Stimulated activated CD4-positive, alpha-beta T cell treated with anti-CD3 and anti-CD28 coated beads, Interleukin-1b, Interleukin-23, amount 100 ng/mL, for 24 hours (primary cell): ENCODE measurements at places on chromosomes 16 and 17.

DNA sequence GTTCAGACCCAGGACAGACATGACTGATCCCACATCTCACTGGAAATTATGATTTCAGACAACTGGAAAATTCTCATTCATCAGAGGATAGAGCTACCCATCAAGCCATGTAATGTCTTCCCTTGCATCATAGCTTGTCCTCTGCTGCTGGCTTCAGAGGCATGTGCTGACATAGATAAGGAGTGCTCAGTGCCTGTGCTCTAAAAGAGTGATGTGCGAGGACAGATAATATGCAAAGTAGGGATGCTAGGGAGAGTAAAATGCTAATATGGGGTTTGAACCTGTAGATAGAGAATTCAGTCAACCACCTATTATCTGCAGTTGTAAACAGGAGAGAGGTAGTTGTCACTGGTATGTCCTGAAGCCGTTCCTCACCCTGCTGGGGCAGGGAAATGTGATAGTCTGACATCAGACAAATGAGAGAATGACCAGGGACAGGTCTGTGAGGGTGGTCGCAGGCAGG lies 349.7 kb upstream of the CCL2 start:
- no peak for DNase-seq

DNA sequence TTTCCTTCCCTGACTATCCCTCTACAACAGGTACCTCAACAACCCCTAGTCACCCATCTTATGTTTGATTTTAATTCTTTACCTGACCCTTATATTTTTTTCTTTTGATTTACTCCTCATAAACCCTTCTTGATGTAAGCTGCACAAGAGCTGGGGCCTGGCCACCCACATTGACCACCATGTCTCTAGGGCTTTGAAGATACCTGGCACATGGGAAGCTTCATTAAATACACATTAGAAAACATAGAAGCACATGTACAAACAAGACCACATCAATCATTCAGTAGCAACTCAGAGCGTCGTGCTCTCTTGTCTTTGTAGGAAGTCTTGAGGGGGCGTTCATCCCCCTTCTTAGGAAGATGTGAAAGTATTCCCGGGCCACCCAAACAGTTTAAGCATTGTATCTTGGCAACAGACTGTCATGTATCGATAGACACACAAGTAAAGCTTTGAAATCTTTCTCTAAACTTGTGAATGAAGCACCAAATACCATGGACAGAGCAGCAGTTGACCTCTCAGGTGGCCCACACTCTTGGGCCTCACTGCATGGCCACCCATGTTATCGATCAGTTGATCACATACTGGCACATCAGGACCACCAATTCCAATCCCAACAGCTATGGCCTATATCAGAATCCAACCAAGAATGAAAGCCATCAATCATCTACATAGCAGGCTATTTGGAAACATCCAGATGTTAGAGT lies 183.6 kb downstream of the ZFHX3 start:
- DNase-seq: no peak

DNA sequence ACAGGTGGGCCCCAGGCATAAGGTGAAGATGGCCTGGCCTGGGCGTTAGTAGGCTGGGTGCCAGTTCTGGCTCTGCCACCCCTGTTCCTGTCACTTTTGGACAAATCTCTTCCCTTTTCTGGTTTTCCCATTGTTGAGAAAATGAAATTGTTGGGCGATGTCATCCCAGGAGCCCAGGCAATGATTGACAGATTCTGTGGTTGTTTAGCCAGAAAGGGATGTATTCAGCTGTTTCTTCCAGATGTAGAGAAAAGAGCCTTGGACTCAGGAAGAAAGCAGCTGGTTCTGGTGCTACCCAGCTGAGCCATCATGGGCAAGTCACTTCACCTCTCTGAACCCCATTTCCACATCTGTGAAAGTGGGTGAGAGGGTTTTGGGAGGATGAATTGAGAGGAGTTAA lies 60.1 kb upstream of the MRTFB start:
- DNase-seq: no peak

- no peak for DNase-seq
Measured at GRCh38 chr17:76657505-76658241, 14.1 kb upstream of the ST6GALNAC1 start.

- no peak for DNase-seq
Measured at GRCh38 chr16:8005096-8005860, 585.0 kb downstream of the TMEM114 start.

DNA sequence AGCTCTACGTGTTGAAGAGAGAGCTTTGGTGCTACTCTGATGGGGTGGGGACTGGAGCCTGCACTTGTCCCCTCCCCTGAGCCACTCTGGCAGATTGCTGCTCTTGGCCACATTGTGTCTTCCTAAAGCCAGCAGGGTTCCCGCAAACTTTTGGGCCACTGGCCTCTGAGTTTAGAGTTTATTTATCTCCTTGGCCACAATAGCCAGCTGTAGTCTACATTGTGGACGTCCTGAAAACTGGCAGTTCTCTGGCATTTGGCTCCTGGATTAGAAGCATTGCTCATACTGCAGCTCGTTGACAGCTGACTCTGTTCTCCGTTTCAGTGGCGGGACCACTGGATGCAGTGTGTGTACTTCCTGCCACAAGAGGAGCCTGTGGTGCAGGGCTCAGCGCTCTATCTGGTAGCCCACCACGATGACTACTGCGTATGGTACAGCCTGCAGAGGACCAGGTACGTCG lies 34.6 kb downstream of the PRMT7 start:
- DNase-seq: no peak

GRCh38 chr17:44867841-44868240 lies 20.2 kb downstream of the HIGD1B start:
- DNase-seq: no peak

DNA sequence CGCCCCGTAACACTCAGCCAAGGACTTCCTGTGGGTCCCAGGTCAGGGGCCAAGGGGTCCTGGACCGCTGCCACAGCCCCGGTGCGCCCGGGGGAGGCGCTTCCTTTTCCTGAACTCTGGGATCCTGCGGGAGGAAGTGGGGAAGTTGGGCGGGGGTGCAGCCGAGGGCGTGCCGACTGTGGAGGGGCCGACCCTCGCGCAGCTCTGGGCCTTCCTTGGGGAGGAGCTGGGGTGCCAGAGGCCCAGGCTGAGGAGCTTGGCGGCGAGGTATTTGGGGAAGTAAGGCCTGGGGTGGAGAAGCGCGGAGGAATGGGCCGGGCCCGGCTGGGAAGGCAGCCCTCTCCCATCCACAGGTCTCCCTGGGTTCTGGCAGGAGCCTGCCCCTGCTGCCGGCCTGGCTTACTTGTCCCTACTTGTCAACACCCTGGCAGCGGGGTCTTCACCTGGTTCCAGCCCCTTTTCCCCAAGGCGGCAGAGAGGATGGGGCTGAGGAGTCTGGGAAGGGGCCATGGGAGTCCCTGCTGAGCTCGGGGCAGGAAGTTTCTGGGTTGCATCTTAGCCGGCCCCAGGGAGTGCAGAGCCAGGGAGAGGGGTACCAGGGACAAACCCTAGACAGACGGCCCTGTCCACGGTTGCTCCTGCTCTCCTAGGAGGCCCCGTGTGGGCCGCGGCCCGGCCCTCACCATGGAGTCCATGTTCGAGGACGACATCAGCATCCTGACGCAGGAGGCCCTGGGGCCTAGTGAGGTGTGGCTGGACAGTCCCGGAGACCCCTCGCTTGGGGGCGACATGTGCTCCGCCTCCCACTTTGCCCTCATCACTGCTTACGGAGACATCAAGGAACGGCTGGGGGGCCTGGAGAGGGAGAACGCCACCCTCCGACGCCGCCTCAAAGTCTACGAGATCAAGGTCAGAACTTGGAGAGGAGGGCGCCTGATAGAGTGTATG lies 1.7 kb downstream of the TBKBP1 start:
- no peak for DNase-seq

GRCh38 chr16:74281300-74281699 lies 15.3 kb upstream of the PSMD7 start:
- no peak for DNase-seq

- DNase-seq: no peak
Measured at GRCh38 chr17:71689782-71690181, 431.0 kb upstream of the SOX9 start.

DNA sequence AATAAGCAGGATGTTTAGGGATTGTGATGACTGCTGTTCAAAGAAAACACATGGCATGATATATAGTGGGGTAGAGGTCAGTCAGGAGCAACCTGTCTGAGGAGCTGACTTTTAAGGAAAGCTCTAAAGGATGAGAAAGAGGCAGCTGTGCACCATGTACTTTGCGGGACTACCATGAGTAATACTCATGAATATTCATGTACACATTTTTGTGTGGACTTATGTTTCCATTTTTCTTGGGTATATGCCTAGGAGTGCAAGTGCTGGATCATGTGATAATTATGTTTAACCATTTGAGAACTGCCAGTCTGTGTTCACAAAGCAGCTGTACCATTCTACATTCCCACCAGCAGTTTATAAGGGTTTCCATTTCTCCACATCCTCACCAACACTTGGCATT lies 35.8 kb downstream of the BEAN1 start:
- DNase-seq: no peak

DNA sequence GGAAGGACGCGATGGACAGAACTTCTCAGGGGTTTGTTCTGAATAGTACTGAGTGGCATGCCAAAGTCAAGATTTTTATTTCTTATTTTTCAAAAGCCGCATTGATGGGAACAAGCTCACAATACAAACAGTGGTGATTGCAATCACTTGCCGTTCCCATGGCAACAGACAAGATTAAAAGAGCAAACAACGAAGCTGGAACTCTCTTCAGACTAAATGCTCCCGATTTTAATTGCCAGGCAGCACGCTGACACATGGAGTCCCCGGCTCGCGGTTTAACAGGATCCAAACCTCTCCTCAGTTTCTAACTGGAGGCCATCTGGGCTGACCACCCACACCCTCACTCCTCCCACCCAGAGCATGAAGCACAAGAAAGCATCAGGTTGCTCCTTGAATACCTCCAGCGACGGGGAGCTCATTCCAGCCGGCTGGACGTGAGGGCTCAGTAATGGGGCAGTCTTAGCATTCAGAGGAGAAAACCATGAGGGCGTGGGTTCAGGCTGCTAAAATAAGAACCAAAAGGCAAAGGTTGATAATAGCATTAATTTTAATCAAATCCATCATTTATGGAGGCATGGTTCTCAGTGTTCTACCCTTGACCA lies 41.5 kb downstream of the AIPL1 start:
- DNase-seq: no peak

DNA sequence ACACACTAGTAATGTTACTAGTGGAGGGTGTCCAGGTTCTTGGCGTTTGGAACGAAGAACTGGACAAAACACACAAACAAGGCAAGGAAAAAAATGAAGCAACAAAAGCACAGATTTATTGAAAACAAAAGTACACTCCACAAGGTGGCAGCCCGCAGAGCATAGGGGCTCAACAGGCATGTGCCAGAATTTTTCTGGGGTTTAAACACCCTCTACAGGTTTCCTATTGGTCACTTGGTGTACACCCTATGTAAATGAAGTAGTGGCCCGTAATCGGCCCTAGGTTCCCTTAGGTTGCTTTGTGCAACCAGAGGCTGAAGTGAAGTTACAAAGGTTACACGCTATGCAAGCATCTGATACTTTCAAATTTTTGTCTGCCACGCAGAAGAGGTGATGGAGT lies 8.1 kb downstream of the OR2C1 start:
- no peak for DNase-seq

DNA sequence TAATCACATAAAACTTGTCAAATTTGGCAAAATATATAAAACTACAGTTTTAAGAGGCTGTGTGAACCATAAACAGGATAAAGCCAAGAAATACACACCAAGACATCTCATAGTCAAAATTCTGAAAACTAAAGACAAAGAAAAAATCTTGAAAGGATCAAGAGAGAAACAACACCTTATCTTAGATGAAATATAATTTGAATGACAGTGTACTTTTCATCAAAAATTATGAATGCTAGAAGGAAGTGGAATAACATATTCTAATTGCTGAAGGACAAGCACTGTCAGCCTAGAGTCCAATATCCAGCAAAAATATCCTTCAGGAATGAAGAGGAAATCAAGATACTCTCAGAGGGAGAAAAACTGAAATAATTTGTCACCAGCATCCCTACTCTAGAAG lies 37.2 kb downstream of the PIK3R5 start:
- DNase-seq: no peak

DNA sequence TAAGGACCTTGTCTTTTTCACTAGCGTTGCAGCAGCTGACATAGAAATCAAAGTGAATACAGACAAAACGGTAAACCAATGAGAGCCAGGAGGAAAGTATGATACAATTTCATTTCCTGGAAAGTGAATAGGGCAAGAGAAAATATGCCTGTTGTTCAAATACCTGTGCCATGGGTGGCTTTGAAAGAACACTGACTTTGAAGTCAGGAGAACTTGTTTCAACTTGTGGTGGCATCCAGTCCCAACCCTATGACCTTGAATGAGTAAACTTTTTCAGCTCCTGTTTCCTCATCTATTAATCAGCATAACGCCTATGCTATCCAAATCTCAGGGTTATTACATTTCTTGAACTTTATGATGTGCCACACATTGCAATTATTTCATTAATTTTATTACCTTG lies 173.7 kb upstream of the HS3ST3A1 start:
- no peak for DNase-seq

DNA sequence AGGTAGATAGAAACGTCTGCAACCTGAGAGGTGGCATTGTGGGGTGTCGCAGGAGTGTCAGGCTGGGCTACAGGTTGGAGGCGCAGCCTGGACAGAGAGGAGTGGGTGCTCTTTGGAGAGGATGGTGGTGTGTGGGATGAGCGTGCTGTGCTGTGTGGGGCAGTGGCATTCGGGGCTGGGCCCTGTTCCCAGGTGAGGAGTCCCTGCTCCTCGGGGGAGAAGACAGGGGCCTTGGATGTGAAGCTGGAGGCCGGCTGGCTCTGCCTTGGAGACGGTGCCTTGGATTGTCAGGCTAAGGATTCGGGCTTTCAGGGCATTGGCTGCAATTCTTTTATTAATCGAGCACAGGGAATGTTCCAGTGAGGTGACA lies 69.3 kb downstream of the BANP start:
- no peak for DNase-seq

GRCh38 chr16:11621920-11622651 lies 35.4 kb upstream of the LITAF start:
- no peak for DNase-seq

DNA sequence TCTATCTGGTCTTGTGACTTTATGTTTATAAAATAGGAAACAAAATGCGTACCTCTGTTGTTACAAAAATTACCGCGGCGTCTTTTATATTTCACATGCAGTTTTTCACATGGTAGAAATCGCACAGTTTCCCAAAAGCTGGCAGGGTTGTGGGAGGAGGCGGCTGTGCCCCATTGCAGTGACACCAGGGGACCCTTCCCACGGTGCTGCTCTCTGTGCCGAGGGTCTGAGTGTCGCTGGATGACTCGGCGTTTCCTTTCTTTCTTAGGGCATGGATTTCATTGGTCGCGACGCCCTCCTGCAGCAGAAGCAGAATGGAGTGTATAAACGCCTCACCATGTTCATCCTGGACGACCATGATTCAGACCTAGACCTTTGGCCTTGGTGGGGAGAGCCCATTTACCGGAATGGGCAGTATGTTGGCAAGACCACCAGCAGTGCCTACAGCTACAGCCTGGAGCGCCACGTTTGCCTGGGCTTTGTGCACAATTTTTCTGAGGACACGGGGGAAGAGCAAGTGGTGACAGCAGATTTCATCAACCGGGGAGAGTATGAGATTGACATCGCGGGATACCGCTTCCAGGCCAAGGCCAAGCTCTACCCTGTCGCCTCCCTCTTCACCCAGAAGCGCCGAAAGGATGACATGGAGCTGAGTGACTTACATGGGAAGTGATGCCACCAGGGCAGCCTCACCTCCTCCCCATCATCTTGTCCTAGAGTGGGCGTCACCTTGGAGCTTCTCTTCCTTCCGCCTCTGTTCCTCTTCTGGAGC lies 17.2 kb upstream of the CLEC18C start:
- no peak for DNase-seq

GRCh38 chr17:77746896-77747554 lies 211.5 kb upstream of the TNRC6C start:
- no peak for DNase-seq
